ENCODE measurements at places on chromosomes 6 and 20.

DNA sequence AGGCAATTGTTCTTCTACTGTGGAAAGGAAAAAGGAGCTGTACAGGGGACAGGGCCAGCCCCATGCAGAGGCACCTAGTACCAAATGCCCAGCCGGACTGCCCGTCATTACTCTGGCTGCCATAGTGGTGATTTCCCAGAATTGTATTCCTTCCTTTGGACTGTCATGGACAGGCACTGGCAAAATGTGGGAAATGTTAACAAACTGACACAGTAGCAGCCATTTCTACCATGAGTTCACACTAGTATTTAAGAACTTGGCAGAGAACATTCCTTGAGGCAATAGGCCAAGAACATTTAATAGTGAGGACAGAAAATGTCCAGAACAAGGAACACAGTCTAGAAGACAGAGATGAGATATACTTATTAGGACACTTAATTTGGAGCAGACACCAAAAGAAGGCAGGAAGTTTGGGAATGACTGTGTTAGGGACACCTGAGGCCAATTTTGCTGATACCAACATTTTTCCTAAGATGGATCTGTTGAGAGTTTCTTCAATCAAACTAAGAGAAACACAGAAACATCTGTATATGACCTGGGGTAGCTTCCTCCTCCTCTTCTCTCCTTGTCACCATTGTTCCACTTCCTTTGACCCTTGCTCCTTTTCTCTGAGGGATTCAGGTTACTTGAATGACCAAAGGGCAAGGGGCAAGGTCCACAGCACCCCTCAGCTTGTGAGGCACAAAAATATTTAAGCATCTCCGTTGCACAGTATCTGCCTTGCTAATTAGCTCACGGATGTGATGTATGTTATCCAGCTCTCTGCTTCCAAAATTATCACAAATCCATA lies 14.9 kb downstream of the ADTRP start:
- no peak for DNase-seq

GRCh38 chr20:31707994-31708735 lies 14.5 kb downstream of the BCL2L1 start:
- no peak for DNase-seq

GRCh38 chr6:2746557-2747061 lies 4.1 kb downstream of the MYLK4 start:
- DNase-seq = no peak

- no peak for DNase-seq
These were observed at the start of gene DLL1 for GRCh38 chr6:170290296-170291128. TSS of gene DLL1 (minus strand) at chr6:170291078. CDS start at chr6:170290139, 939 bp downstream.

DNA sequence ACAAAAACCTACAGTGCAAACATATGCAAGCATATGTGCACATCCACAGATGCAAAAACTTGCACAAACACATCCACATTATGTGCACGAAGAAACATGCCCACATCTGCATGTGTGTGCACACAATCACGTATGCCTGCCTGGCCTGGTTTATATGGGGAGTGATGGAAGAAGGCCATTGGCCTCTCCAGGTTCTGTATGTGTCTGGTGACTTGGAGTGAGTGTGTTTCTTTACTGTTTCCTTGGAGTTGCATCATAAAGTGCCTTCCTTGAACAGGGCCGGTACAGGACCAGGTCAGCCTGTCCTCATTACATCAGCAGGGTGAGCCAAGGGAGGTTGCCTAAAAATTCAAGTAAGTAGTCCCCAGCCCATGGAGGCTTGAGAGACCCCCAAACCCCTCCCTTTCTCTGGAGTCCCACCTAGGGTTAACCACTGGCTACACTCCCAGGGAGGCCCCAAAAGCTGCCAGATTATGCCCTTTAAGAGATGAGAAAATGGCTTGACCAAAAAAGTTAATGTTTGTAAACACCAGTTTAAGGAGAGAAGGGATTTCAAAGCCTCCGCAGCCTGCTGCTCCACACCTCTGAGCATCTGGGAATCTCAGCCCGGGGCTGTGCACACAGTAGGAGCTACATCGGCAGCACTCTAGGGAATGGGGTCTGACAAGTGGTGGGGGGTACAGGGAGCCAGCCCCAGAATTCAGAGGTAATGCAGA lies 140.8 kb downstream of the VEGFA start:
- no peak for DNase-seq

GRCh38 chr20:54633374-54634355 lies 158.3 kb downstream of the DOK5 start:
- no peak for DNase-seq

Data from kidney glomerular epithelial cell (primary cell).